Omental fat pad (tissue), 4 donors: ENCODE measurements at places on chromosomes 2 and 18. TPM values are rescaled to one million over a fixed set of nuclear protein-coding genes. Genes with fewer than 3 reads are reported as not detected.

DNA sequence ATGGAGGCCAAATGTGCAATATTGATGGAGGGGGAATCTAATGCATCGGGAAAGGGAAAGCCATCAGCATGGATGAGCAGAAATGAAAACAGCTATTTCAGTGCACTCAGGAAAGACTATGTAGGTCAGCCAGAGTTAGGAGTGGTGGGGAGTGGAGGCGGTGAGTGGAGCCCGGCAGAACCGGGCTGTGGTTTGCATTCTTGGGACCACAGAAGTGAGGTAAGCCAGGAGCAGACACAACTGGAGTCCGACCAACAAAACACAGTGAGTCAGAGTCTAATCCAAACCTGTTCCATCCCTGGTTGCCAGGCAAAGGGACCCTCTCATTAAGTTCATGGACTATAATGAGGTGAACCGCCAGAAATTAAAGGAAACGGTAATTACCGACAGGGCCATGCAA, 61.1 kb upstream of the RAB12 start:
- no peak for DNase-seq

DNA sequence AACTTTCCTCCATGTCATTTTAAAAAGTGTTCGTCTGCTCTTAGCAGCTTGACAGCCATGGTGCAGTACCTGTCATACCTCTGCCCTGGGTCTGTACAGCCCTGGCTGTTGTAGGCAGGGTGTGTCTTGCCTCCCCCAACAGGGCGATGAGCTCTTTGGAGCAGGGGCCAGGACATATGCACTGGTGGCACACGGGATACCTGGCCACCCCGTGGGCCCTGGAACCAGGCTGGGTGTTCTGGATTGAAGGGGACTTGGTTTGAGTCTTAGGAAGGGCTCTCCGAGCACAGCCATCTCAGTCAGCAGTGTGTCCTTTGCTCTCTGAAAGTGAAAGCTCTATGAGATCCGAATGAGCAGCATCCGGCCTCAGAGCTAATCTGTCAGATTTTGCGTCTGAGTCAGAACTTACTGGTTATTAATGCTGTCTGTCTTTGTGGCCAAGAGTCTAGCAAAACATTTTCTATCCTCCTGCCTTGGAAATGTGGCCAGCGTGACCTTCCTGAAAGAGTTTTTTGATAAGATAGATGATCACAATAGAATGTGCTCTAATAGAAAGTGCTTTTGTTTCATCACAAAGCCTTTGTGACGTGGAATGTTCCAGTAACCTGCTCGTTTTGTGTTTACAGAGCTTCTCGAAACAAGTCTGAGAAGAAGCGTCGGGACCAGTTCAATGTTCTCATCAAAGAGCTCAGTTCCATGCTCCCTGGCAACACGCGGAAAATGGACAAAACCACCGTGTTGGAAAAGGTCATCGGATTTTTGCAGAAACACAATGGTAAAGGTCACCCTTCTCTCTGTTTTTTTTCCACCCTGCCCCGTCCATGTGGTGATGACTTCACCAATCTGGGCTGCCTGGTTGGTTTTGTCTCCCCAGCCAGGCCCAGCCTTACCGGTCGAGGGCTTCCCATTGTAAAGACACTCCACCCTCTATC, 77.3 kb upstream of the RPL31 start:
- no peak for DNase-seq

DNA sequence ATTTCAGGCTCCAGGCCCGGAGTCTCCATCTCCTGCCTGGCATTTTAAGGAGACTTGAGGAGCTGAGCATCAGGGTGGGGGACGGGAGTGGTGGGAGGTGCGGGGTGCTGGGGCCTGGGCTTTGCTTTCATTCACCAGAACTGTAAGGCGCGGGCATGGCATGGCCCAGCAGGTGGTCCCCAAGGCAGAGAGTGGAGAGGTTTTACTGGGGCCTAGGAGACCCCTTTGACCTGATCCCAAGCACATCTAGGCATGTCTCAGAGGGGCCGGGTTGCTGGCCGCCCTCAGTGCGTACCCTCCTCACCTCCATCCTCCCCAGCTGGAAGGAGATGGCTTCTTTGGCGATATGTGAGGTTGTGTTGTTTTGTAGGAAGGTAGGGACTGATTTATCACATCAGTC, 172.5 kb downstream of the KLHL29 start:
- DNase-seq: no peak

DNA sequence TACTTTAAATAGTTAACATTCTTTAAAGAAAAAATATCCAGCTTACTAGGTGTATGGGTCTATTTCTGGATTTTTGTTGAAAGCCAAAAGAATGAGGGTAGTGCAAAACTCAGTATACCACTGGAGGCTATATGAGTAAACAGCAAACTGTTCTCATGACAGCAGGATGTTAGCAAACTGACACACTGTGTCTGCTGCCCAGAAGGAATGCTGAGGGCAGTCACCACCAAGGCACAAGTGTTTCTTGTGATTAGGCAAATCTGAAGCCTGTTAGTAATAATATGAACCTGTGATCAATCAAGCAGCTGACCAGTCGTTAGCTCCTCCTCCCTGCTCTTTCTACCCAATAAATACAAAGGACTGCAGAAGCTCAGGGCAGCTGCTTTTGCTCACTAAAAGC, 50.5 kb upstream of the SULT1C3 start:
- no peak for DNase-seq

DNA sequence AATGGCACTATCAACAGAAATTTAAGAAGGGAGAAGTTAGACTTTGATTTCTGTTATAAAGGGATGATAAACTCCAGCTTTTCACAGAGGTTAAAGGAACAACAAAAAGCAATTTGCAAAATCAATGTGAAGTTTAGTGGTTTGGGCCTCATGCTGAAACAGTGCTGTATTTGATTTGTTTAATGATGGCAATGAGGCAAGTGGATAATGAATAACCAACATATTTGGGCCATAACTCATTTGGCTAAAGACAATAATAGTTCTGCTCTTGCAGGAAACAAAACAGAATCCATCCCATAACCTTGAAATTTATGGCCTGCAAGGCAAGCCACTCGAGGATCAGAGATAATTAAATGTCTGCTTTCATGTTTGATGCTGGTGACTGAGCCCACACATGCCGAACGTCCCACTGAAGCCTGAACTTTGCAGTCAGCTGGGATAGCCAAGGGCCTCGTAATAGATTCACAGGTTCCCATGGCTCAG, 56.5 kb downstream of the TPGS2 start:
- no peak for DNase-seq

DNA sequence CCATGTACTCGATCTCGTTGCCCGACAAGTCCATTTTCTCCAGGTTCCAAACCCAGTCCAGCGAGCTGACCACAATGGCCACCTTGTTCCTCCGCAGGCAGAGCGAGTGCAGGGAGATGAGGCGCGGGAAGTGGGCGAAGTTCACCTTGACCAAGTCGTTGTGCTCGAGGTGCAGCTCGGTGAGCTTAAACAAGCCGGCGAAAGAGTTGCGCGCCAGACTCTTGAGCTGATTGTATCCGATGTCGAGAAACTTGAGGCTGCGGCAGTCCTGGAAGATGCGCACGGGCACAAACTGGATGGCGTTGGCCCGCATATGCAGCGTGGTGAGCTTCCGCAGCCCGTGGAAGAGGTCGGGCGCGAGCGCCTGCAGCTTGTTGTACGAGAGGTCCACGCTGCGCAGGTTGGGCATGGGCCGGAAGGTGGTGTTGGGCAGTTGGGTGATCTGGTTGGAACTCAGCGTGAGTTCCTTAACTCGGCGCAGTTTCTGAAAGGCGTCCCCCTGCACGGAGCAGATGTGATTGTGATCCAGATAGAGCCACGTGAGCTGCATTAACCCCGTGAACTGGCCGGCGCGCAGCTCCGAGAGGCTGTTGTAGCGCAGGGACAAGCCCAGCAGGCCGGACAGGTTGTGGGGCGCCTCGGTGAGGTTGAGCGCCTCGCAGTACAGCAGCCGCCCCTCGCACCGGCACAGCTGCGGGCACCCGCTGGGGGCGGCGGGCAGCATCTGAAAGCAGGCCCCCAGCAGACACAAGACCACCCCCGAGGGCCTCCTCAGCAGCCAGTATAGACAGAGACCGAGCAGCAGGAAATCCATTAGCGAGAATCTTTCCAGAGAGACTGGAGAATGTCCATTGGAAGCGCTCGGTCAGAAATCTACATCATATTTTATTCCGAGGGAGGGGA, 1.3 kb downstream of the LRRTM1 start:
- no peak for DNase-seq

GRCh38 chr18:35466815-35467623, 30.7 kb downstream of the INO80C start:
- no peak for DNase-seq

GRCh38 chr18:62784338-62784965, 69.1 kb downstream of the PHLPP1 start:
- no peak for DNase-seq

- no peak for DNase-seq
Measured at GRCh38 chr2:97011977-97012569, 25.7 kb upstream of the FAM178B start.

DNA sequence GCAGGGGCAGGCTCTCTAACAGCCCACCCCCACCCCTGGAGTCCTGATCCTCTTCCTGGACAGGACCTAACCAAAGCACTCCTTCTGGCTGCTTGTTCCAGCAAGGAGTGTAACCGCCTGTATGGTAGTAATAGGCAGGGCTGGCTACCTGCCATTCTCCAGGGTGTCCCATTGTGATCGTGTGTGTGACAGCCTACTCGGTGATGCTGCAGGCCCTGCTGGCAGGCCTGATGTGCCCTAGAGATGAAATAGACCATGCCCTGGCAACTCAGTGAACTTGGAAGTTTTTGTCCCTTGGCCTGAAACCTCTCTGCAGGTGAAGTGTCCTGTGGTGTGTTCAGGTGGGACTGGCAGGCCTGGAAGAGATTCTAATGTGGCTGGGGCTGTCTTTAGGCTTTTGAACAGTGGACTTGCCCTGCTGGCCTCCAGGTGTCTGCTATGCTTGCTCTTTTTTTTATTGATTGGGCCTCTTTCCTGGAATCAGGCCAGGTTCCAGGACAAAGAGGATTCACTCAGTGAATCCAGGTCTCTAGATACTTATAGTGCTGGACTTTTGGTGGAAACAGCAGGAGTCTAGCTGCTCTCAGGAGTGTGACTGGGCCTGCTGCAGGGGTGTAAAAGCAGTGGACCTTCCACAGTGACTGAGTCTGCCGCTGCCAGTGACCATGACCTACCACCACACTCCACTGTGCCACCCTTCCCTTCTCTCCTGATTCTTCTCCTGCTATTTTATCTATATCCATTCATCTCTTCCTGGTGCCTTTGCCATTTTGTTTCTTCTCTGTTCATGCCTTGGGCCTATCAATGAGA, 132.1 kb downstream of the CTIF start:
- no peak for DNase-seq

- no peak for DNase-seq
Measured at GRCh38 chr2:187978356-187978755, 313.3 kb upstream of the GULP1 start.

DNA sequence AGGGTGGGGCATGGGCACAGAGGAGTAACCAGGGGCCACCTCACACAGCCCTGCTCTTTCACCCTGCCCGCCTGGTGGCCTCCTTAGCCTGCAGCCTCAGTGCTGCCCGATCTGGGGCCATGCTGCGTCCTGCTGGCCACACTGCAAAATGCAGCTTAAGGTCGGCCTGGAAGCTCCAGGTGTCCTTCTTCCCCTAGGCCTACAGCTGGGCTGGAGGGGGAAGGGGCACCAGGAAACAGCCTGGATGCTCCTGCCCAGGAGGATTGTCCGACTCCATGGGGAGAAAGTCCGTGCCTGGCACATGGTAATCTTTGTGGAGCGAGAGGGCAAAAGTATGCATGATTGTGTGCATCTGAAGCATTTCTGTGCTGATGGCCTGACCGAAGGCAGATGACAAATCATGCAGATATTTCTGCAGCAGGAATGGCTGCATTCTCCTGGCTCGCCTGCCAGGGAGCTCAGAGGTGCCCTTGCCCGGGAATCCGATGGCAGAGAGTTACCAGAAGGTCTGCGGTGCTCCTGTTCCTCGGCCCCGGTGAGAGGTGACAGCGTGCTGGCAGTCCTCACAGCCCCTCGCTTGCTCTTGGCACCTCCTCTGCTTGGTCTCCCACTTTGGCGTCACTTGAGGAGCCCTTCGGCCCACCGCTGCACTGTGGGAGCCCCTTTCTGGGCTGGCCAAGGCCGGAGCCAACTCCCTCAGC, 12.8 kb upstream of the ALPP start:
- no peak for DNase-seq

GRCh38 chr2:17076533-17076932, 410.9 kb upstream of the CYRIA start:
- DNase-seq: no peak

GRCh38 chr2:153786016-153786415, 85.7 kb upstream of the GALNT13 start:
- no peak for DNase-seq

- DNase-seq: no peak
Measured at GRCh38 chr2:160096409-160096808, 34.0 kb upstream of the PLA2R1 start.

DNA sequence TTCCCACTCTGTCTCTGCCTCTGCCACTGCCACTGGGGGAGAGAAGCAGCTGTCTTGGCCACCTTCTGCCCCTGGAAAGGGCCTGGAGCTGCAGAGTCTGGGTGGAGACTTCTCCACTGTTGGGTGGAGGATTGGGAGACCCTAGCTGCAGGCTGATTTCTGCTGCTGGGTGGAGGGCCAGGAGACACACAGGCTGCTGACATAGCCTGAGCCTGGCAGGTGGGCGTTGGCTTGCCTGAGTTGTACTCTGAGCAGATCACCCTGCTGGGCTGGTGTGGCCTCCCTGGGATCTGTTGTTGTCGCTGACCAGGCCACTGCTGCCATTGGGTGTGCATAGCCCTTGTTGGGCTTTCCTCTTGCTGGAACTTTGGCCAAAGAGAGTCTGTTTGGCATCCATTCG, 64.3 kb downstream of the ARHGEF4 start:
- DNase-seq: no peak

CRYGD gene
- not detected for total RNA-seq

NT5C1B gene
- total RNA-seq: not detected

HRH4 gene
- not detected for total RNA-seq

C2orf92 gene
- total RNA-seq: 4.8 TPM

CAPG gene
- total RNA-seq: 32.3 TPM

IER3IP1 gene
- 11.3 TPM for total RNA-seq

C2orf81 gene
- total RNA-seq: 0.82 TPM

HS6ST1 gene
- 21.1 TPM for total RNA-seq

HOXD13 gene
- not detected for total RNA-seq
